ENCODE measurements at places on chromosomes 7 and 10.
A peak's percentile ranks its signal among the peaks of the same experiment; 100 is the strongest.

DNA sequence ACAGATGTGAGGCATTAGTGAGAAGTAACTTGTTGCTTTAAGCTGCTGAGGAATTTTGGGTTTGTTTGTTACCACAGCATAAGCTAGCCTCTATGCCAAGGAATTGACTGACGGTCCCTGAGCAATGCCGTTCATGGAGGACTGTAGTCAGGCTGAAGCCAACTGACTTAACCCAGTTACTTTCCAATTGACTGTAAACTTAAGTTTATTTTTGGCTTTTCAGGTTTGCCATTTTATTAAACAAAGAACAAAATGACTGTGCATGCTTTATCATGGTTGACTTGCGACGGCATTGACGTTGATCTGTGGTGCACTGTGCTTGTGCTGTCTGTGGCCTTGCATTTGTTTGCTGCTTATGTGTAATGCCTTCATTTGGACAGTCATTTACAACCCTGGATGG is 53.5 kb downstream of the DNAJB9 start:
- no peak for DNase-seq

- no peak for DNase-seq
Measured at GRCh38 chr10:84191106-84191505, 3.2 kb upstream of the CDHR1 start.

DNA sequence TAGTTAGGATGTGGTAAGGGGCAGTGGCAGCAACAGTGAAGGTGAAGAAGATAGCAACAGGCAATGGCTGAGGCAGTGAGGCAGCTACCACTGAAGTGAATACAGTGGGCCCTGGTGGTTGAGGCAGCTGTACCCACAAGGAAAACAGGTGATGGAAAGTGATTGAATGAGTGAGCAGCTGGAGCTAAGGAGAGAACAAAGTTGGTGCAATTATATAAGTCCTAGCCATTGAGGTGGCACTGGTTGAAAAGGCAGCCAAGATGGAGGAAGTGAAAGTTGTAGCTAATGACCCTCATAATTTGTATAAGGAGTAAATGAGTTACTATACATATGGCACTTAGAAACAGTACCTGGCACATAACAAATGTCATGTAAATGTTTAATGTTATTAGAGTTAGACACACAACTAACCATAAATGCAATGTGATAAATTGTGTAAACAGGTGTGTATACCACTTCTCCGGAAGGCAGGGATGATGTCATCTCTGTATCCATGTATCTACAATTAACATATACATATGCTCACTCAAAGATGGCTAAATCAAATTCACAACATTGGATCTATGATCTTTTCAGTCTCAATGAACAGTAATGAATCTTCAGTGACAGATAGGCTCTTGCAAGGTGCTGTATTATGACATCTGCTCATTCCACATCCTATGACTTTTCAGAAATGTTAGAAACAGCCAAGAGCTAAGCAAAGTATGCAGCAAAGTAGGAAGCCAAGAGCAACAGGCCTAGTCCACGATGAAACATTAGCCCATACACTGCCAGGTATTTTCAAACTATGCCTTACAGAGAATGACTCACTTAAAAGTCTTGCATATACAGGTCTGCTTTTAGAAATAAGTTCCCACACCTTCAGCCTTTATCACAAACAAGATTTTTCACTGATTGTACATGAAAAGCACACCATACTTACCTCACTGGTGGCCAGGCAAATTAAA is 10.7 kb downstream of the XPNPEP1 start:
- no peak for DNase-seq

- DNase-seq: peak; percentile 53
Measured at GRCh38 chr10:50846753-50847152, 38.7 kb downstream of the A1CF start.

DNA sequence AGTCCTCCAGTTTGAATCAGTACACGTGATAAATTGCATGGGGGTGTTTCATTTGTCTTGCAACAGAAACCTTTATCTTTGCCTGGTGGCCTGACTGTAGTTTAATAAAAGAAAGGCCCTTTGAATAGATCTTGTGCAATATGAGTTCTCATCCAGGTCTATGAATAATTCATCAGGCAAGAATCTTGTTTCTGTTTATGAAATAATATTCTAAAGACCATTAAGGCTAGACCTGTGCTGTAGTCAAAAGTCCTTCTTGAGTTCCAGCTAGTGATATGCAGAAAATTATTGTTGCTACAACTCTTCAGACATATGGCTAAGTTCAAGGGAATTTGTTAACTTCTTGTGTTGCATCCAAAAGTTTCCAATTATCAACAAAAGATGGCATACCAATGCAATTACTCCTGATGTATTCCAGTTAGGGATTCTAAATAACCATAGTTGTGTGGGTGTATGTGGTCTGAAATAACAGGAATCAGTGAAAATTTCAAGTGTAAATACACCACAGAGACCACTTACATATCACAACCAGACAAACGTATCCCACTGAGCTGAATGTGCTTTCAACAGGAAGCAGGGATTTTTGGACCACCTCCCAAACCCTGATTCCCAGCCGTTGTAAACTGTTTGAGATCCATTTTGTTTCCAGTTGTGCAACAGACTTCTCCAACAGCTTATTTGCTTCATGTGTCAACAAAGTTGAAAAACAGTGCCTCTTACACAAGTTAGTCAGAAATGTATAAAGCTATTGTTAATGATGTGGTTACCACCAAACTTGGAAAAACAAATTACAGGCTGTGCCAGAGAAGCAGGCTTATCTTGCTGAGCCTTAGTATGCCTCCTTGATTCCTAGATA is 54.7 kb upstream of the BICC1 start:
- peak; percentile 25 for DNase-seq

GRCh38 chr10:79447911-79448731 is 2.7 kb upstream of the ZCCHC24 start:
- DNase-seq: no peak

GRCh38 chr10:51716981-51717380 is 17.6 kb upstream of the CSTF2T start:
- no peak for DNase-seq

GRCh38 chr10:117993166-117993565 is 53.6 kb downstream of the RAB11FIP2 start:
- no peak for DNase-seq

DNA sequence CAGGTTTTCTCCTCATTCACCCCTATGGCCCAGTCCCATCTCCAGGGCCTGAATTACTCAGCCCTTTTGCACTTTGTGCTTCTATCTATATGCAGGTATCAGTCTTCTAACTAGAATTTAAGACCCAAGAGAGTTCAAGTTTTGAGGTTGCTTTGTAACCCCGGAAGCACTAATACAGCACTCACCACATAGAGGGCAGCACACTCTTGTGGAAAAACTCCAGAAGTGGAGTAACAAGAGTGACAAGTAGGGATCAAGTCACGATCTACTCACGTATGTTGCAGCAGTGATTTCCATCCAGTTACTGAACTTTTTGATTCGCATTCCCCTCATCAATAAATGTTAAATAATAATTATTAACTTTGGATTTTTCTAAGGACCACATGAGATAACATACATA is 151.0 kb downstream of the CHCHD3 start:
- DNase-seq: peak; percentile 10

DNA sequence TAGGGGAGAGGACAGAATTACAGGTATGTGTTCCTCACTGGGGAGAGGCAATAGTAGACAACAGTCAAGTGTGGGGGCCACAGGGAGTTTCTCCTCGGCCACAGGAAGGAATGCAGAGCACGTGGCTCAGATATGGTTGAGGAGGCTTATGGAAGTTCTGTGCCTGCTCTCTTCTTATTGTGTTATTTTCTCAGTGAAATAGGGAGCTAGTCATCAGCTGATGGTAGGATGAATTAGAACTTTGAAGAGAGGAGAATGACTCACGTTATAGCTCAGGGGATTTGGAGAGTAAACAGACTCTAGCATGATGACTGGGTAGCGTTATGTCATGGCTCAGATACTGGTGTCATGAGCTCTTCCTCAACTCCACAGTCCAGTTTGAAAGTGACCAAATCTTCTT is 308.3 kb upstream of the IGFBP3 start:
- peak; percentile 95 for DNase-seq

DNA sequence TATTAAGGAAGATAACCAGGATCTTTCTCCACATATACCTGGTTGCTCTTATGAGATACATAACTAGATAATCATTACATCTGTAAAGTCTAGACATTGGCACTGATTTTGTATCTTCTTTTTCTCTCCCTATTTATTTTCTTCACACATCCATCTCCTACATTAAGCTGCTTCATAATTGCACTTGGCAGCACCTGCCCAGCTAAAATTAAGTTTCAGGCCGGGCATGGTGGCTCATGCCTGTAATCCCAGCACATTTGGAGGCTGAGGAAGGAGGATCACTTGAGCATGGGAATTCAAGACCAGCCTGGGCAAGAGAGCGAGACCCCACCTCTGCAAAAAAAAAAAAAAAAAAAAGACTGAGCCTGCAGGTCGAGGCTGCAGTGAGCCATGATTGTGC is 22.3 kb upstream of the AKR1B1 start:
- DNase-seq: no peak

GRCh38 chr10:54469587-54470323 is 331.3 kb downstream of the PCDH15 start:
- DNase-seq: no peak

DNA sequence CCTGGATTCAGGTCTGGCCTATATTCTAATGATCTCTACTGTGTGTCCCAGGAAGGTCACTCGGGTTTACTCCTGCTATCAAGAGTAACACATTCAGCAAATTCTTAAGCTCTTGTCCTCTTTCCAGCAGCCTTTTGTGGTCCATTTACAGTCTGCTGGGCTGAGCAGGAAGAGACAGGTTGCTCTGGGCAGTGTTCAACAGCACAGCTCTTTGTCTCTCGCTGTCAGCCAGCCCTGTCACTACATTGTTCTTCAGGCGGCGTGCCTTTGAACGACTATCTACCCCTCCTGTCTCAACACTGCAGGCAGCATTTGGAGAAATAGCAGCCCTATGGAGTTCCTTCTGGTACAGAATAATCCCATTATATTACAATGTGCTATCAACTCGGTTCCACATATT is 192.2 kb upstream of the TBX20 start:
- DNase-seq: no peak

DNA sequence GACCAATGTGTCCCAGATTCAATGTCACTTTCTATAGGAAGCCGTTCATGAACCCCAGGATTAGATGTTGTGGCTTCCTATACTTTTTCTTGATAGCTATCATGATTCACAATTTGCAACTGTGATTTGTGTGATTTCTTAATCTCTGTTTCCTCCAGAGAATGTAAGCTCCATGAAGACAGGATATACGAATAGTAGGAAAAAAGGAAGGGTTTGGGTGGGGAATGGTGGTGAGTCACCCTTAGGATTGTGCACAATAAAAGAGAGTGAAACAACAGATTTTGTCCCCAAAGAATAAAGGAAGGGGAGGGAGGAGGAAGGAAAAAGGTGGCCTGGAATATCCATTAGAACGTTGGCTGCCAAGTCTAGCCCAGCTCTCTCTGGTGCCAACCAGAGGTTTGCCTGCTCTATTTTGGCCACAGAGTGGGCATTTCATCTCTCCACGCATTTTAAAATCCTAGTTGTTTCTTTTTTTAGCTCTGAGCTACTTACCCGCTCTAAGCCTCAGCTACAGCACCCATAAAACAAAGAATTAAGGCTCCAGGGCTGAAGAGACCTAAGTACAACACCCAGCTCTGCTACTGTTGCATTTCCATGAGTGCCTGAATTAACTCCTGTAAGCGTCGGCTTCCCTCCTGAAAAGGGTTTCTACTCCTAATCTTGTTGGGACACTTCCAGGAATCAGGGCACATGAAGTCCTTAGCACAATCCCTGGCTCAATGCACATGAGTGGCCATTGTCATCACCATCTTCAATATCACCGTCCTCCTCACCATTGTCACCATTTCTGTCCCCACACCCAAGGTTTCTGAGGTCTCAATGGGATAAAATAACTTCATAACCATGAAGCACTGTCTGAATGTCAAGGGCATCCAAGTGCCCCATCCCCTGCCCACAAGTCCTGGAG is 3.5 kb downstream of the HK1 start:
- DNase-seq: no peak

DNA sequence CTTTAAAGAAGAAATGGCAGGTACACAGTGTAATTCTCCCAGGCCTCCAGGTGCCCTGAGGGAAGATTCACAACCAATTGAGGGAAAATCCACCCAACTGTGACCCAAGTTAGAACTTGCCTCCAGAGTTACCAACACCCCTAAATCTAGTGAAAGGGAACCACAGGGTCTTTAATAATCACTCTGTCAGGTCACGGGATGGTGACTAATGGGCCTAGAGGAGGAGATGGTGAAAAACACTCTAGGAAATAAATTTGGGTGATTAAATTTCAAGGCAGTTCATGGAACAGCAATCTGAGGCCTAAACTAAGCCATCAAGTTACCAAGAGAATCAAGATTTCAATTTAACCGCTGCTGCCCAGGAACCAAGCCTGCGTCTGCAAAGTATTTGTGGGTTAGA is 26.7 kb upstream of the SLF2 start:
- no peak for DNase-seq

DNA sequence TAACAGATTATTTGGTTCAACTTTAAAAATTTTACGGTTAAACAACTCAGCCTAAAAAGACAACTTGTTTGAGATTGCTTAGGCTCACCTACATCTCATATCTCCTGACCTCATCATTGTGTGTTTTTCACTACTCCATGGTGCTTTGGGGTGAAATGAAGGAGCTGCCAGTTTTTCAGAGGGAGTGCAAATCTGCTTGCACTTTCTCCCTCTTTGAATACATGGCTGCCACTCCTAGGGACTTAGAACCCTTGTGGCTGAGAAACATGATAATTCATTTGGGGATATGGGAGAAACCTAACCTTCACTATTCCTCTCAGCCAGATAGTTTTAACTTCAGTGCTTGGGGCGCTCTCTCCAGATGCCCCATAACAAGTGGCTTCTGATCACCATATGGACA is 2.7 kb downstream of the CCSER2 start:
- DNase-seq: no peak

GRCh38 chr7:118878336-118878735 is 653.8 kb downstream of the ANKRD7 start:
- DNase-seq: no peak

GRCh38 chr7:131893631-131894340 is 337.4 kb upstream of the PODXL start:
- no peak for DNase-seq

GRCh38 chr10:43861966-43862751 is 213.5 kb upstream of the ZNF32 start:
- peak; percentile 85 for DNase-seq

GRCh38 chr7:87413951-87414793 is 61.3 kb downstream of the ABCB4 start:
- DNase-seq: peak; percentile 76

DNA sequence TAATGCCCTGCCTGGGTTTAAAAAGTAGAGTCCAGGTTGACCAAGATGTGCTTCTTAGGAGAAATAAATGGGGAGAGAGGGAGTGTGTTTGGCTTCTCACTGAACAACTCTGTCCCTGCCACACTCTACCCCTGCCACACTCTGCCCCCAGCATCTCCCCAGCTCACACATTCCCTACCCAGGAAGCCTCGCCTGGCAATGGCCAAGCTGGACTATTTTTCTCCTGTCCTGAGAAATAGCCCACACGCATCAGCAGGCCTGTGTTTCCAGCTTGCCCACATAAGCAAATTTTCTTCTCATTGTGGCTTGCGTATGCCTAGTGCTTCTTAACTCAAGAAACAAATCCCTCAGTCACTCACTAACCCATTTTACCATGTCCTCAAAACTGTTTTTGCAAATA is 1.8 kb downstream of the LRRC18 start:
- no peak for DNase-seq
